ENCODE measurements at places on chromosomes 7 and 10. TPM values are rescaled to one million over a fixed set of nuclear protein-coding genes. Genes with fewer than 3 reads are reported as not detected.

DNA sequence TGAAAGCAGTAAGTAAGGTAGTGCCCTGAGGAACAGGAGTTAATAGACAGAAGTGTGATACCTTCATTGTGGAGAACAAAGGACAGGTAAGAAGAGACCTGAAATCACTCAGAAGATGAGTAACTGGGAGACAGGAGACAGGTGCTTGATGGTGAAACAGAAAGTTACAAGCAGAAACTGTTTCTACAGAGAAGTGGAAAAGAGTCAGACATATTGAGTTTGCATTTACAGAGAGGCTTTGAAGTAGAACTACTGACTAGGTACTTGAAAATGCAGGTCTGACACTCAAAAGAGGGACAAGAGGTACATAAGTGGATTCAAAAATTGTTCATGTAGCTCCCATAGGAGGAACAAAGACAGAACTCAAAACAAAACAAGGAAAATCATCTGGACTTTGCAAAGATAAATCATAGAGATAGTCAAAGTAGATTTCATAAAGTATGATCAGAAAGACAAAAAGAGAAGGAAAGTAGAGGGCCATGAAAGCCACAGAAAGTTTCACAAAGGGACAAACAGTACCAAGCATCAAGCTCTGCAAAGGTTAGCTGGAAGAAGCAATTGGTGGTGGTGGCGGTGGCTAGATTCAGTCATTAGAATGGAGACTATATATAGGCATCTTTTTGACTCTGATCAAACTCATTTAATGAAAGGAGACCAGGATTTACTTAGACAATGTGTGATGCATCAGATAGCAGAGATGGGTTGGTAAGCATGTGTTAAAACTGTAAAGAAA lies 198.4 kb downstream of the PCLO start:
- DNase-seq: no peak

DNA sequence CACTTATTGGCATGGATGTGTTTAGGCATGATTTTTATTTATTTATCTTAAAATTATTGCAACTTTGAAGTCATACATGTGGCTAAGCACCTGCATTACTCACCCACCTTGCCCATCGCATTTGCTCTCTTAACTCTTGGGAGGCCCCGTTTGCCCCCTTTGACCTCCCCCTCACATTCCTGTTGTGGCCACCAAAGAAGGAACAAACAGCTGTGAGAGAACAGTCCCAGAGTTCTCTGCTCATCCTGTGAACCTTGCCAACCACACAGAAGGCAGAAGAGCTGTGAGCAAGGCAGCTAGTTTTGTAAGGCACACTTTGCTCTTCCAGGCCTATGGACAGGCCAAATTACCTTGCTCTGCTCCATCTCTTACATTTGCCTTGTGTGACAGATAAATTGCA lies 23.6 kb upstream of the FGL2 start:
- no peak for DNase-seq

DNA sequence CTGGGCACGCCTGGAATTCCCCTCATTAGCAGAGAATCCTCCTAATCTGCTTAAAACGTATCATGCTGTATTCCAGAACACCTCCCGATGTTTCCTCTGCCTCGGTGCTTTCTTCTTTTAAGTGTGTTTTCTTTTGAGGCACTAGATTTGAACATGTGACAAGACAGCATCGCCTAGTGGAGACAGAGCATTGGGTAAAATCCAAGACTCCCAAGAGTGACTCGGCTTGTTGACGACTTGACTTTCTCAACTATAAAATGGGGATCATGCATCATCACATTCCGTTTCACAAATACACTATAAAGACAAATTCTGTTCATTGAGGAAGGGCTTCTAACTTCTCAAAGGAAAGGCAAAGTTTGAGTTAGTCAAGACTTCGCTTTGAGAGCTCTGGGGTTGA lies 105.6 kb upstream of the RNF32 start:
- no peak for DNase-seq

- no peak for DNase-seq
Measured at GRCh38 chr10:104521901-104522694, 119.0 kb upstream of the SORCS3 start.

- DNase-seq: no peak
Measured at GRCh38 chr10:33643042-33643441, 308.6 kb upstream of the NRP1 start.

- DNase-seq: no peak
Measured at GRCh38 chr10:73857446-73857845, 16.9 kb downstream of the CAMK2G start.

The FEZF1 gene
- polyA plus RNA-seq: not detected

The C10orf62 gene
- polyA plus RNA-seq: 1.2 TPM

The ASB15 gene
- 1.4 TPM for polyA plus RNA-seq

The GRID2IP gene
- polyA plus RNA-seq: 0.54 TPM
